Nephron progenitor cell (in vitro differentiated cells): ENCODE measurements at places on chromosomes 12 and 14.

DNA sequence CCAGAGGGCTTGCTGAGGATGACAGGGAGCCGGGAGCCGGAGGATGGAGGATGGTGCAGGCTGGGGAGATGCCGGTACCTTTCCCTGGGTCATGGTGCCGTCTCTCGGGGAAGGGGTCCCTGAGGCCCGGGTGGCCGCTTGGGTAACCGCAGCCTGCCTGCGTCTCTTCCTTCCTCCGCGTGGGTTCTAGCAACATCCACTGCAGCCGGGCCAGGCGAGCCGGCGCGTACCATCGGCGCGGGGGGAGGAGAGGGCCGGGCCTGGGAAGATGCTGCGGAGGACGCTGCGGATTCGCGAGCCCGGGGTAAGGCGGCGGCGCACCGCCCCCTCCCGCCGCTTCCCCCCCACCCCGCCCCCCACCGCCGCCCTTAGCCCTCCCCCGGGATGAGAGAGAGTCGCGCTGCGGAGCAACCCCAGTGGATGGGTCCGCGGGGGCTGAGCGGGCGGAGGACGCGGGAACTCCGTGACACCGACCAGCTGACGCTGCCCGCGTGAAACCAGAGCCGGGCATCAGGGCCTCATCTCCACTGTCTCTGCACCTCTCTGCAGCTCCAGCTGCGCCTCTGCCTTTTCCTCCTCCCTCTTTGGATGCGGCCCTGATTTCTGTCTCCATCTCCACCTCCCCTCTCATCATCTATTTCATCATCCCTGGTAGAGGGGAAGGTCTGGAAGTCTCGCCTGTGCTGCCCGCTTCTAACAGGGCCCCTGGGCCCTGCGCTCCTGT is at the start of gene FAIM2:
Gene FAIM2, minus strand, starts transcription at position 201 of the 724 bp plus-strand sequence. Its CDS starts 108 bp downstream, at position 93.
- H3K36me3 ChIP-seq: no peaks in the 10 kb centered on the region
- peak within 1 kb of the TSS; percentile 16 for H3K27ac ChIP-seq
- H3K4me3 ChIP-seq: peak within 1 kb of the TSS; percentile 76

DNA sequence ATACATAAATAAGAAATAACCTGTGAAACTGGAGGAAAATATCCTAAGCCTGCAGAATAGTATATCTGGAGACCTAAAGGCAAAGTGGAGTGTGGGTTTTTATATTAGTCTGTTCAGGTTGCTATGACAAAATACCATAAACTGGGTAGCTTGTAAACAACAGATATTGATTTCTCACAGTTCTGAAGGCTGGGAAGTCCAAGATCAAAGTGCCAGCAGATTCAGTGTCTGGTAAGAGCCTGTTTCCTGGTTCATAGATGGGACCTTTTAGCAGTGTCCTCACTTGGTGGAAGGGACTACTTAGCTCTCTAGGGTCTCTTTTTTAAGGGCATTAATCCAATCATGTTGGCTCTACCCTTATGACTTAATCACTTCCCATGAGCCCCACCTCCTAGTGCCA is 25.4 kb upstream of the NEDD1 start:
- no peak overlapping the region for H3K27ac ChIP-seq
- no peak overlapping the region for H3K4me3 ChIP-seq
- no peak for DNase-seq
- no peaks in the 10 kb centered on the region for H3K27me3 ChIP-seq
- H3K4me1 ChIP-seq: peaks cover 7% of the 10 kb centered on the region
- H3K36me3 ChIP-seq: no peaks in the 10 kb centered on the region

DNA sequence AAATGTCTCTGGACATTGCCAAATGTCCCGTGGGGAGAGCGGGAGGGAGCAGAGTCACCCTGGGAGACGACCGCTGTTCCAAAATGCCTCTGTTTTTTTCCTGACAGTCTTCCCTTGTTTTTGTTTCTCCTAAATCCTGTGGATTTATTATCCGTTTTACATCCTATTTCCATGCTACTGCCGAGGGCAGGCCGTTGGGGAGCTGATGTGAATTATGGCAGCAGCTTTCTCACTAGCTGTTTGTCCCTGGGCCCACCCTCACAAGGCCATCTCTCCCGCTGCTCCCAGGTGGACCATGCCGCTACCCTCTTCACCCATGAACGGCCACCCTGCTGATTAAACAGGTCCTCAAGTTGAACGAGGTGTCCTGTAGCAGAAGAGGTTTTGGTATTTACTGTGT is 55.2 kb downstream of the FBXL14 start:
- H3K4me1 ChIP-seq: peaks cover 49% of the 10 kb centered on the region
- peak overlapping the region; percentile 4 for H3K4me3 ChIP-seq
- H3K27me3 ChIP-seq: peaks cover 46% of the 10 kb centered on the region
- peak; percentile 41 for DNase-seq
- peak overlapping the region; percentile 67 for H3K27ac ChIP-seq
- peaks cover 36% of the 10 kb centered on the region for H3K36me3 ChIP-seq

DNA sequence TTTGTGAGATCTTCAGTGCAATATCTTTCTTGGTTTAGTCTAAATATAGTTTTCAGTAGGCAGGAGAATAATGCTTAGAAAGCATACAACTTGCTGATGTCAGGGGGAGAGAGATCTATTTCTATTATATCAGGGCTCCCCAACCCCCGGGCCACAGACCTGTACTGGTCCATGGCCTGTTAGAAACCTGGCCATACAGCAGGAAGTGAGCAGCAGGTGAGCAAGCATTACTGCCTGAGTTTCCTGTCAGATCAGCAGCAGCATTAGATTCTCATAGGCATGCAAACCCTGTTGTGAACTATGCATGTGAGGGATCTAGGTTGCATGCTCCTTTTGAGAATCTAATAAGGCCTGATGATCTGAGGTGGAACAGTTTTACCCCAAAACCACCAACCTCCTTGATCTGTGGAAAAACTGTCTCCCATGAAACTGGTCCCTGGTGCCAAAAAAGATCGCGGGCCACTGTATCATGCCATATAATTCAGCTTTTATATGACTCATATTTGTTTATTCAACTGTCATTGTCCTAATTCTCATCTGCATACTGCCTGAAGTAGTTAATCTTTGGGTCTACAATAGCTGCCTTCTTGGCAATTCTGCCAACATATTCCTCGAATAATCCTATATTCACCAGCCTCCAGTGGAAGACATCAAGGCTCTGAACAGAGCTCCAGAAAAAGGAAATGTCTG is 163.6 kb upstream of the DYRK2 start:
- no peak overlapping the region for H3K27ac ChIP-seq
- DNase-seq: no peak
- peaks cover 24% of the 10 kb centered on the region for H3K4me1 ChIP-seq
- peaks cover 13% of the 10 kb centered on the region for H3K36me3 ChIP-seq
- H3K27me3 ChIP-seq: peaks cover 10% of the 10 kb centered on the region

GRCh38 chr12:53053218-53054111 is 3.6 kb downstream of the TNS2 start:
- H3K4me1 ChIP-seq: peaks cover 74% of the 10 kb centered on the region
- H3K27ac ChIP-seq: peak overlapping the region; percentile 83
- peak overlapping the region; percentile 92 for H3K4me3 ChIP-seq
- no peaks in the 10 kb centered on the region for H3K36me3 ChIP-seq
- DNase-seq: peak; percentile 51

- no peak overlapping the region for H3K27ac ChIP-seq
- peaks cover 5% of the 10 kb centered on the region for H3K4me1 ChIP-seq
- DNase-seq: no peak
- H3K27me3 ChIP-seq: peaks cover 4% of the 10 kb centered on the region
- no peak overlapping the region for H3K4me3 ChIP-seq
Observed at GRCh38 chr12:28998662-28999120, 150.4 kb upstream of the FAR2 start.

DNA sequence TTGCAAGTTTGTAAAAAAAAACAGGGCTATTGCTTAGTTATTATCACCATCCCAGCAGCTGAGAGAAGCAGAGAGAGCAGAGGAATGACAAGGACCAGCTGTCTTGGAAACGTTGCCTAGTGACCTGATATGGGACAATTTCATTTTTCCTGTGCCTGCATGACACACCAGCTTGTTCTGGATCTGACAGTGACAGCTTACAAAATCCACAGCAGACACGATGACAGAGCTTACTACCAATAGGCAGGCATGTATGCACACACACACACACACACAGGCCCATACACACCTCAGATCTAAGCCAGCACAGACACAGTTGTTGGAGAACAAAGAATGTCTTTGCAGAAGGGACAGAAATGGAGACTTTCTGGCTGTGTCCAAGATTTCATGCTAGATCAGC is 25.4 kb downstream of the HSPB8 start:
- peaks cover 21% of the 10 kb centered on the region for H3K4me1 ChIP-seq
- no peak for DNase-seq

DNA sequence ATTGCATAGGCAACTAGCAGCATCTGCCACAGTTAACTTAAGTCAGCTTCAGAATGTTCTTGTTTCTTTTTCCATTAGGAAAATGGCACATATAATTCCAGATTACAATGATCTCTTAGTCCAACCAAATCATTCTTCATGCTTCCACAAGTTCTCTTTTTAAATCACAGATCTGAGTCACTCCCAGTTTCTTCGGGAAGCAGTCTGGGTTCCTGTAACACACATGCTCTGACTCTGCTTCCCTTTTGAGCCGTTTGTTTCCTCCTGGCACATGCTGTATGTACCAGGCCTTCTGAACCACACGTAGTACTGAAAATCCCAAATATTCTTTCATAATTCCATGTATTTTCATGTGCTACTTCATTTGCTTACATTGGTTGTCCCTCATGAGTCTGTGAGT is 388.8 kb upstream of the PDE3A start:
- DNase-seq: no peak
- no peaks in the 10 kb centered on the region for H3K27me3 ChIP-seq
- no peak overlapping the region for H3K4me3 ChIP-seq
- H3K4me1 ChIP-seq: no peaks in the 10 kb centered on the region
- no peak overlapping the region for H3K27ac ChIP-seq
